NCI-H2081 (cell line): ENCODE measurements at places on chromosomes 12 and 14.

- DNase-seq: peak; percentile 89
Measured at GRCh38 chr14:28785096-28785952, 18.7 kb downstream of the FOXG1 start.

GRCh38 chr12:130849561-130850417, 10.7 kb upstream of the STX2 start:
- DNase-seq: no peak

DNA sequence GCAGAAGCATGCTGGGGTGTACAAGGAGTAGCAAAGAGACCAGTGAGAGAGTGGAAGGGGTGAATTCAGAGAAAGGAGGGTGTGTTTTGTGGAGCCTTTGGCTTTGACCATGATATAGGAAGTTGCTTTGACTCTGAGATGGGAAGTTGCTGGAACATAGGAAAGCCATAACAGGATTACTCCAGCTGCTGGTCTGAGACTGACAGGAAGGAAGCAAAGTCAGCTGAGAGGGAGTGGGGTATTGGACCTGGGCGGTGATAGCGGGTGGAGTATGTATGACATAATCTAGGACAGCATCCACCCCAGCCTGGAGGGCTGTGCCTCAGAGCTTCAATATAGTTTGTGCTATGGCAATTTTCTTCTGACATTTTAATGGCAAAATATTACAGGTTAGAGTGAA, 324.4 kb downstream of the PDZRN4 start:
- DNase-seq: no peak

GRCh38 chr14:104084251-104085002, 1.1 kb upstream of the ASPG start:
- DNase-seq: no peak

- DNase-seq: peak; percentile 24
Measured at GRCh38 chr14:20470603-20470901, 1.3 kb downstream of the PNP start.

DNA sequence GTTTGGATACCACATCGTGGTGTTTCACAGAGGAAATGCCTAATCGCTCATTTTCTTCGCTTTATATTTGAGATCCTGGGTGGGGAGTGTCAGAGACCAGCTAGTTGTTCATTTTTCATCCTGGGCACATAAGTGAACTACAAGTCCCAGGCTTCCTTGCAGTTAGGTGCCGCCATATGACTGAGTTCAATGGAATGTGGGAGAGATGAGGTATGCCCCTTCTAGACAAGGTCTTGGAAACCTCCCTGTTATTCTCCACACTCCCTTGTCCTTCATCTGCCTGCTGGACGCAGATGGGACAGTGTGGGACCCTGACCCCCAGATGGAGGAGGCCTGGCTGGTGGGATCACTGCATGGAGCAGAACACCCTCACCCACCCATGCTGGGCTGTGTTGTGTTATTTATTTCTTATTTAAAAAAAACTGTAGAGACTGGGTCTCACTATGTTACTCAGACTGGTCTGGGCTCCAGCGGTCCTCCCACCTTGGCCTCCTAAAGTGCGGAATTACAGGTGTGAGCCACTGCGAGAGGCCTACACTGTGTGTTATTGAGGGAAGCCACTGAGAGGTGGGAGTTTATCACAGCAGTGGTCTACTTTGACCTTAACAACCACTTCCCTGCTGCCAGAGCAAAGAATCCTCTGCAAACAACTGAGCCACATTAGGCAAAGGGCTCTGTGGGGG, 42.9 kb upstream of the VRK1 start:
- no peak for DNase-seq

- DNase-seq: peak; percentile 28
Measured at GRCh38 chr14:102215576-102216250, 76.0 kb downstream of the WDR20 start.

DNA sequence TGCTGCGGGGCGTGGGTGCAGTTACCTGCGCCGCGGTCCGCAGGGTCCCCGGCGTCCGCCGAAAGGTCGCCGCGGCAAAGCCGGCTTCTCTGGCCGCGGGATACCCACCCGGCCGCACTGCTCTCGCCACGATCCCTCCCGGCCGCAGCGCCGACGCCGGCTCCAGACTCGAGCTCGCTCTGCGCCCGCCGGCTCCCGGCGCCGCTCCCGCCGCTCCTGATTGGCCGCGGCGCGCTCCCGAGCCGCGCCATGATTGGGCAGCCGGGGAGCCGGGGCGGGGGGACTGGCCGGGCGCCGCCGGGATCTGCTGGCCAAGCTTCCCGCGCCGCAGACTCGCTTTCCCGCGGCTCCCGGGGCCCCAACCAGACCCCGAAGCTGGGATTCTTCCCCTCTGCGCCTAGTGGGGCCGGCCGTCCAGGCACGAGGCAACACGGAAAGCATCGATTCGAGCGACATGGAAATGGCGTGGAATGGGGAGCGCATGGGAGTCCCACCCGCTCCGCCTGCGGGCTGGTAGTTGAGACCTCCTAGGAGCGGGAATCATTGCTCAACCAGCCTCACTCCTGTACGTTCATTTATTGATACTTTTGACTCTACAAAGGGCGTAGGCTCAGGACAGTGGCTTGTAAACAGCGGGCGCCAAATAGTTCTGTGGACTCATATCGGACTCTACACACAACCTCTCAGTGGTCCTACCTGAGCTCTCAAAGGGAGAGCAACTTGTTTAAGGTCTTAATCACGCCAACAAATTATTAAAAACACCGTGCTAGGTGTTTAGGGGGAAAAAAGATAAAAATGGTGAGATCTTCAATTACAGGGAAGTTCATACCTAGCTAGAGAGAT, 36.4 kb upstream of the STON2 start:
- DNase-seq: peak; percentile 84

DNA sequence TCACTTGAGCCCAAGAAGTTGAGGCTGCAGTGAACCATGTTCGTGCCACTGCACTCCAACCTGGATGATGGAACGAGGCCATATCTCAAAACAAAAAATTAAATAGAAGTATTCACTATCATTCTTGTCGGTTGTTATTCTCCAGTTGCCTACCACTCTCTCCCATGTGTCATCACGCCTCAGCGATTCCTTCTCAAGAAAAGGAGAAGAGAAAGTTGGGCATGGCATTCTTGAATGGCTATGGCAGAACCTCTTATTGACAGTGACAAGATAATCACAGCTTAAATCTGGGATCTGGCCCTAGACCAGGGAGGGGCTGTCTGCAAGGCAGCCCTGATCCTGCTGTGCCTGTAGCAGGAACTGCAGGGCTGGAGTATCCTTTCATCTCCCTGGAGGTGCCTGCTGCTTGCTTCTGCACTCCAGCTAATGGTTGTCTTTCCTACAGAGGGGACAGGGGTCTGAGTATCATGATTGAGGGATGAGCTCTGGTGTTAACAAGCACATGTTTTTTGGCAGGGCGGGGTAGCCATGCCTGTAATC, 12.8 kb upstream of the MLEC start:
- DNase-seq: no peak

DNA sequence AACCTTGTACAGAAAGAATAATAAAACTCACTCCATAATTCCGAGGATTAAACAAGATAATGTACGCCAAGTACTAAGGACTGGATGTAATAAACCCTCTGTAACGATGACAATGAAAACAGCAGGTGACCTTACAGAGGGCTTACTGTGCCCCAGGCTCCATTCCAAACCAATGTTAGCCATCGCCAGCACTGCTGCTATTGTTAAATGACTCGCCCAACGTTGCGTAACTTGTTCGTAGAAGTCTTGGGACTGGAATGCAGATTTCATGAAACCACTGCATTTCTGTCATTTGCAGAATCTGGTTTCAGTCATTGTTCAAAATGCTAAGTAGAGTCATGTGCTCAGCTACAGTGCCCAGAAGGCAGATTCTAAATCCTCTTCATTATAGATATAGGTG, 728 bp upstream of the STON2 start:
- peak; percentile 62 for DNase-seq

DNA sequence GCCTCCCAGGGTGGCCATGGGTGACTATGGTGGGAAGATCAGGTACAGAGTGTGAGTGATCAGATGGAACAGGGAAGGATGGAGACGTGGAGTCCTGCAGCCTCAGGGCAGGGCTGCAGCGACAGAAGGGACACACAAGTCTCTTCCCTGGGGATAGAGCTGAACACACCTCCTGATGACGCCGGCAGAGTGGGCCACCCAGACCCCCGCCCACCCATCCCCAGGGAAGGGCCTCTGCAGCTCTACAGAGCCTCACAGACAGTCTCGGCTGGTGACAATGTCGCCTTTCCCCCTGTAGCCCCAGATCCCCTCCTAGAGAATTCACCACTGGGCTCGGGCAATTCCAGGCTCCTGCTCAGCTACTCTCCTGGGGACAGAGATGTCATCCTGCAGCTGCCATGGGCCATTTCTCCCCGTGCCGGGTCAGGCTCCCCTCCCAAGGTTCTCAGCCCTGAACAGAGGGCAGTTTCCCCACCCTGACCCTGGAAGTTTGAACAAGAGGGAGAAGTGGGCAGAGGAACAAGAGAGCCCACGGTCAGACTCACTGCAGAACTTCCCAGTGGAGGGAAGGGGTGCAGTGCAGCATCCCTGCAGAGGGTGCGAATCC, 115.7 kb downstream of the NCOR2 start:
- DNase-seq: no peak

DNA sequence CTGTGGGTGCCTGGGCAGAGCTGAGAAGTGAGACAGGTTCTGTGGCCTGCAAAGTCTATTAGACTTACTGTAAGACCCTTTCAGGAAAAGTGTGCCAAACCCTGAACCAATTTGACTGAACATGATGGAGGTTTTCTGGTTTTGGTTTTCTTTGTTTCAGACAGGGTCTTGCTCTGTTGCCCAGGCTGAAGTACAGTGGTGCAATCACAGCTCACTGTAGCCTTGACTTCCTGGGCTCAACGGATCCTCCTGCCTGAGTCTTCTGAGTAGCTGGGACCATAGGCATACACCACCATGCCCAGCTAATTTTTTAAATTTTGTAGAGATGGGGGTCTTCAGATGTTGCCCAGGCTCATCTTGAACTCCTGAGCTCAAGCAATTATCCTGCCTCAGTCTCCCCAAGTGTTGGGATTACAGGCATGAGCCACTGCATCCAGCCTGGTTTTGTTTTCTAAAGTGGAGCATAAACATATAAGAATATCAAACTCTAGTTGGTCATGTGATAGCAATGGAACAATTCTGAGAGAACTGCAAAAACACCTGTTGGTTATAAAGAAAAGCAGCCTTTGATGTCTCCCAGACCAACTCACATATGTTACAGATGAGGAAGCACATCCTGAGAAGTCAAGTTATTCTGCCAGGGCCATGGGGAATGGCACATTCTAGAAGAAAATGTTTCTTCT, 166.9 kb downstream of the FOXN3 start:
- DNase-seq: no peak

DNA sequence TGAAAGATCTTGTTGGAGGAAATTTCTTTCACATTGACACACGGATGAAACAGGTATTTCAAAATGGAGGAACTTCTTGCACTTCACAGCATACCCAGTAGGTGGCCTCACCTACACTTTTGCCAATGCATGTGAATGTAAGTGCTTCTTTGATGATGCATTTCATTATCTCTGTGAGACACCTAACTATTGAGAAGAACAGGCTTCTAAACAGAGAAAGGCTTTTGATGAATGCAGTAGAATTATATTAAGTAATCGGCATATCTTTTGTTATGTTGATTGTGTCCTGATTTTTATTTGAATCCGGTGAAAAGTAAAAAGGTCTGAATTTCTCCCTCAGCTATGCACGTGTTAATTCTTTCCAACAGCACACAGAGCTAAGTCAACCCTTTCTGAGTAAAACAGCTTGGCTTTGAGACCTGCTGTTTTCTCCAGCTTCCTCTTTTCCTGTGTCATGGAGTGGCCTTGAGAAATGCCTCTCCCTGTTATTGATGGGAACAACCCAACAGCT, 399.0 kb downstream of the NAV3 start:
- peak; percentile 75 for DNase-seq

DNA sequence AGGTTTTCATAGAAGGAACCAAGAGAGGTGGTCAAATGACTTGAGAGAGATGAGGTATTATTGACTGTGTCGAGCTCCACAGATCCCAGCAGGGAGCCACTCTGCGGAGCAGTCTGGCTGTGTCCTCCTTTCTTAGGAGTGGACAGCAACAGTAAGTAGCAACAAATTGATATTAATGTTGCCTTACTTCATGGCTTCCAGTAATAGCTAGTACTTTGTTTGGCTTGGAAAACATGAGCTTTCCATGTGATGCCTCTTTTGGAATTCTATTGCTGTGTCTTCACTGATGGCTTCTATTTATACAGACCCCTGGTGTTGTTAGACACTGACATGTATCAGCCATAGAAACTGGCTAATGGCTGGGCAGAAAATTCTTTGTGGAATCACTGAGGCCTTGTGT, 531.2 kb upstream of the CCDC196 start:
- DNase-seq: no peak

DNA sequence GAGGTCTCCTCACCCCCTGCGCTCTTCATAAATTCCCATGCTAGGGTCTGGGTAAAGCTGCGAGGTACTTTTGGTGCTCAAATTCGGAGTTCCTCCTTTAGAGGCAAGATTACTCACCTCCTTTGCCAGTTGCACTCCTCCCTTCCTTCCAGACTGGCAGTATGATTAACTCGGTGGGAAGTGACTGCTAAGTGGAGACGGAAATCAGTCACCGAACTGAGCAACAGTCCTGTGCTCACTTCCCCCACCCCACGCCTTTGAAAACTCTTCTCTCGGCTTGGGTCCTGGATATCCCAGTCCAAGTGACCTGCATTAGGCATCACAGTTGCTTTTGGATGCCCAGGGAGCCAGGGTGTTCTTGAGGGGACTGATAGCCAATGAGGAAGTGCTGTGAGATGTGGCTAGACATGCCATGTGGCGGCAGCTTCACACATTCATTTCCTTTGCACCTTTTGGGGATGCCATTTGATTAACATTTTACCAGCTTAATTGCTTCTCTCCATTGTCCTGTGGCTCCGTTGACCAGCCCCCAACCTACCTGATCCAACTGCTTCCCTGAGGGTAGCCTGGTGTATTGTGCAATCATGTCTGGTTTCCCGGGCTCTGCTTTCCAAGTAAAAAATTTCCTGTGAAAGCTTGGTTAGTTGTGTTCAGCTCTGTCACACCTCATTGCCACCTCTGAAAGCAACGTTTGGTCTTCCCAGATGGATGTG, 840 bp downstream of the PNP start:
- DNase-seq: peak; percentile 14

GRCh38 chr12:90112666-90113065, 404.0 kb upstream of the ATP2B1 start:
- DNase-seq: no peak

- DNase-seq: no peak
Measured at GRCh38 chr12:26399381-26399780, 204.0 kb downstream of the SSPN start.

DNA sequence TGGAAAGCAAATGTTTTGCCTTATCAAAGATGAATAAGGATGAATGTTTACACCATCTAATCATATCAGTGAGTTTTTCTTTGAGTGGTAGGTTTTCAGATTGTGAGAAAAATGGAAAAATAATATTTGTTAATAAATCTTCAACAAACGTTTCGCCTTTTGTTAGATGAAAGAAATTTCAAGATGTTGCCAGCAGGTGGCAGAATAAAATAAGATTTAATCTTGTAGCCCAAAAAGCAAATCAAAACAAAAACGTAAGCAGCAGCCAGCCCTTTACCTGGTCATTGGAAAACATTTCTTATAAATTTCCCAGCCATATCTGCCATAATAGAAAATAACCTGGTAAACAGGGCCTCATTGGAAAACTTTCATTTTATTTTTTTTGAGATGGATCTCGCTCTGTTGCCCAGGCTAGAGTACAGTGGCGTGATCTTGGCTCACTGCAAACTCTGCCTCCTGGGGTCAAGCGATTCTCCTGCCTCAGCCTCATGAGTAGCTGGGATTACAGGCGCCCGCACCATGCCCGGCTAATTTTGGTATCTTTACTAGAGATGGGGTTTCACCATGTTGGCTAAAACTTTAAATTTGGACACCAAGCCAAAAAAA, 15.4 kb upstream of the TMEM120B start:
- peak; percentile 65 for DNase-seq

GRCh38 chr12:122732170-122732569, 1.5 kb upstream of the HCAR1 start:
- DNase-seq: no peak
